KBM-7 (cell line): ENCODE measurements at places on chromosomes 3 and 15.
A peak's percentile ranks its signal among the peaks of the same experiment; 100 is the strongest.

- no peak for DNase-seq
These were observed 226.3 kb upstream of the MRPL3 start for GRCh38 chr3:131728898-131729642.

GRCh38 chr15:92893200-92893599 is 6.9 kb upstream of the CHD2 start:
- no peak for DNase-seq

- no peak for DNase-seq
These were observed 262.1 kb upstream of the TGFBR2 start for GRCh38 chr3:30344288-30344687.

GRCh38 chr15:77014132-77015081 is 19.5 kb downstream of the PSTPIP1 start:
- peak; percentile 84 for DNase-seq

- no peak for DNase-seq
These were observed 1.6 kb upstream of the GOLM2 start for GRCh38 chr15:44286814-44287452.

GRCh38 chr15:78222745-78223395 is 11.5 kb downstream of the ACSBG1 start:
- no peak for DNase-seq
